Gastrocnemius medialis (tissue), 4 donors: ENCODE measurements at places on chromosomes 5 and 9.

DNA sequence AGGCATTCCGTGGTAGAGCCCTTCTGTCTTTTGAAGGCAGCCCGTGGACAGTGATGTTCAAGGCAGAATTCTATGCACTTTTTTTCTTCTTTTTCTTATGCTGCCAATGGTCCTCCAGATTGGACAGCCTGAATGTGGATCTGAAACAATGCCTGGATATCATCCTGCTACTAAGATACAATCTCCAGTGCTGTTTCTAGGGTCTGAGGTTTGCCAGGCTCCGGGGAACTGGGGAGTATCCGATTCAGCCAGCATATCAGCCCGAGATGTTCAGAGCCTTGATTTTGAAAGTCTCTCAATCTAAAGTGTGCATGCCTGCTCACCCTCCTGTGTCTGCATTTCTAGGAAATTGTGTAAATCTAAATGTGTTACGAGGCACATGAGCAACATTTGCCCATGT, 103.8 kb upstream of the WWC1 start:
- DNase-seq: no peak

DNA sequence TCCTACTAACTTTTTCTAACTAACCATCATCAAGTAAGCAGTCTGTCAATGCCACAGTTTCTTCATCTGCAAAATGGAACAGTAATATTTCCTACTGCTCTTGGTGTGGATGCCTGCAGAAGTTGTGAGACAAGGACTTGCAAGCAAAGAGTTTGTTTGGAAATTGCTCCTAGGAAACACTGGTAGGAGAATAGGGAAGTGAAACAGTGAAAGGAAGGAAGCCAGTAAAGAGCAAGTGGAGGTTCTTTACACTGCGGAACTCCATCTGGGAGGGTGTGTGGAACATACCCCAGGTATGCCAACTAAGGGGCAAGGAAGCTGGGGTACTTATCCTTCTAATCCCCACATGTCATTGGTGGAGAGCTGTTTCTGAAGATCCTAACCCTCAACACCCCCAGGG, 119.9 kb downstream of the FOXD1 start:
- no peak for DNase-seq

DNA sequence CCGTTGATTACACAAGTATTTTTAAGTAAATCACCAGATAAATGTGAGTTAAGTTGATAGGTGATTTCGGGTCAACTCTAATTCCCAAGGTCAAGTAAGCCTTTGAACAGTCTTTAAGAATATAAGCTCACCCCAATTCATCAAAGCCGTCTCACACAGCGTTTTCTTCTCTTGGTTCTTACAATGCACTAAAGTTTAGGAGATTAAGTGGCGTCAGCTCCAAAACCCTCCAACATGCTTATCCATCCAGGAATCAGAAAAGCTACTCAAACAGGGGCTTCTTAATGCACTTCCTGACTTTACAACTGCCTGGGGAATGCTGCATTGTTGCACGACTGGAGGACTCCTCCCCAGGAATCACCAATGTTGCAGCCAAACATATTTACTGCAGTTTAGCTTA, 206.2 kb upstream of the EFNA5 start:
- no peak for DNase-seq

GRCh38 chr9:34777666-34778065, 67.7 kb upstream of the CCL21 start:
- no peak for DNase-seq

GRCh38 chr5:139403418-139403786, 487 bp downstream of the SPATA24 start:
- DNase-seq: no peak

DNA sequence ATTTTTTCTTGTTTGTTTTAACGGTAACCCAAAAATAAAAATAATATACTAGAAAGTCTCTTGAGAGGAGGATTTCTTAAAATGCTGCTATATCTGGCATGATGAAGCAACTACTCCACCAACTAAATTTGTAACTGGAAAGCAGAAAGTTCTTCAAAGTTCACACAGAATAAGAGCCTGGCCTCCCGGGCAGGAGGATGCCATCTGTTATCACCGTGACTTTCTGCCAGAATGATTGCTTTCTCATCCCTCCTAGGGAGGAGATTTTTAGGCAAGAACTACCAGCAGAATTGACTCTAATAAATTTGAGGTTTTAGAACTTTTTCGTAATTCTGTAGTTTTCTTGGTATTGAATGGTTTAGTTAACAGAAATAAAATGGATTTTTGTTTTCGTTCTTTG, 464.6 kb upstream of the ACTBL2 start:
- DNase-seq: no peak

- no peak for DNase-seq
Measured at GRCh38 chr5:175309218-175309810, 134.7 kb downstream of the DRD1 start.

- DNase-seq: no peak
Measured at GRCh38 chr9:134215699-134216448, 51.5 kb upstream of the RNU6ATAC start.

GRCh38 chr5:153592081-153592480, 101.6 kb downstream of the GRIA1 start:
- no peak for DNase-seq
